ENCODE measurements at places on chromosomes 16 and 17.
A peak's percentile ranks its signal among the peaks of the same experiment; 100 is the strongest.

- no peak for DNase-seq
These were observed 27.3 kb upstream of the MRTFB start for GRCh38 chr16:14043793-14044192.

DNA sequence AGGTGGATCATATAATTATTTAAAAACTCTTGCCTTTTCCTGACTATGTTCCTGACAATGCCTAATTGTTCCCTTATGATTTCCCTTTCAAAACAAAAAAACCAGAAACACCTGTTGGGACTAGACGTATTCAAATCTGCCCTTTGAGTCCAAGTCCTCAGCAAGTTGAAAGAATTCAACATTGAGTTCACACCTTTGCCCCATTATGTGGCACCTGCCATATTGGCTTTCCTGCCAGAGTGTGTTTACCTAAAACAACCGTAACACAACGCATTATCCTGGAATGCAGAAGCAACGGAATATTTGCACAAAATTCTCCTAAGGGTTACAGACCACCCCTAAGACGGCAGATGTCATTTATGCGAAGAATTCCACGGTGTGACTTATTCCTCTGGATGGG, 105.9 kb downstream of the ZFHX3 start:
- DNase-seq = no peak

DNA sequence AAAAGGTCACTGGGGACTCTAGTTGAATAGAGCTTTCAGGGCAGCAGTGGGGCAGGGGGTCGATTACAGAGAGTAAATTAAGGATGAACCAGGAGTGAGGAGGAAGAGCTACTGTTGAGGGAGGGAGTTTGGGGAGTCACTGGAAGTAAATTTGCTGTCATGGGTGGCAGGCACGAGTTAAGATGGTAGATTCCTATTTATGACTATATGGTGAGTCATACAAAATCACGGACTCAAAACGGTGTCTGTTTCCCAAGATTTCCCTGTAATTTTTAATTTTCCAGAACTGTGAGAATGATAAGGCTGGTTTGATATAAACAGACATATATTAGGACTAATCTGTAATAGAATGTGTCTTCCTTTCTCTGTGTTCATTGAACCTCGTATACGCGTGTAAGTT, 287.6 kb upstream of the GOT2 start:
- no peak for DNase-seq

- no peak for DNase-seq
These were observed 4.3 kb upstream of the SLFN11 start for GRCh38 chr17:35377706-35378105.

GRCh38 chr17:5841862-5842261, 228.3 kb upstream of the WSCD1 start:
- no peak for DNase-seq

- DNase-seq = no peak
These were observed 25.1 kb downstream of the KSR1 start for GRCh38 chr17:27481327-27481726.

DNA sequence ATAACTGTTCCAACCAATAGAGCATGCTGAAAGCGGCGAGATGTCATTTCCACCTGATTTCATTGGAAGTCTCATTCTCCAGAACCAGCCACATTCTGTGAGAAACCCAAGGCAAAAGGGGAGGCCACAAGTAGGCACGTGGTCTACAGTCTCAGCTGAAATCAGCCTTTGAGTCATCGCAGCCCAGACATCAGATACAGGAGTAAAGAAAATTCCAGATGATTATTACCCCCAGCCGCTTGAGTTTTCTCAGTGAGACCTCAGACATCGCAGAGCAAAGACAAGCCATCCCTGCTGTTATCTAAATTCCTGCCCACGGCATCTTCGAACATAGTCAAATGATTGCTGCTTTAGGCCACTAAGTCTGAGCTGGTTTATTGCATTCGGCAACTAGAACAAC, 23.1 kb downstream of the STAT3 start:
- no peak for DNase-seq

DNA sequence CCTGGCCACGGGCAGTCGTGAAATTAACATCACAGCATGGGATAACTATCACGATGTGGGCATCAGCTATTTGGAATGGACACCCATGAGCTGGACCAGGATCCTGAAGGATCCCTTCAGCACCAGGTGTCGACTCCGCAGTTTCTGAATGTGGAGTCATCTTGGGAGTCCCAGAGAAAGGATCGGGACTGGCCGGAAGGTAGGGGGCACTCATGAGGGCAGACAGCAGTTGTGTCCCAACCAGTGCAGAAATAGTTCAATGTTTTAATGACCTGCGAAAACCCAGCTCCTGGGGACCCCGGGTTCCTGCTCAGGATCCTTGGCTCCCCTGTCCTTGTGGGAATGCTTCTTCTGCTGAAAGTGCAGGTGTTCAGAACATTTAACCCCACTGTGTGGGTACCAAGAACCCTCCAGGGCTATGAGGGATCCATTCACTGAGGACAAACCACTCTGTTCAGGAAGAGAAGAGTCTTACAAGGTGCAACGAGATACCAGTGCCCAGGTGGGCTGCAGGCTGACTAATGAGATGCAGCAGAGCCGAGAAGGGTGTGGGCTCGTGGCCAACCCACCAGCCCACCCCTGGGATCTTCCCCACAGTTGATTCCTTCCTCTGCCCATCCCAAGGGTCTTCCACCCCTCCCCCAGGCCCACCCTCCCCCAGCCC, 154.8 kb downstream of the SALL1 start:
- DNase-seq = no peak

DNA sequence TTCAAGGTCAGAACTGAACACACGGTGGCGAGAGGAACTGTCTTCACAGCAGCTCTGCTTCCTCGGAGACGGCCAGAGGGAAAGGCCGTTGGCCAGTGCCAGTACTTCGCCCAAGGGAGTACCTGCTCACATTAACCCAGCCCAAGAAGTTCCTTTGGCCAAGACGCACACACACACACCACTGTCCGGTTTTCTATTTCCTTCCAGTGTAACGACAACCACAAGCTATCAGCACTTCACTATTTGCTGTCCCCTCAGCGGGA, 744 bp upstream of the GGNBP2 start:
- peak; percentile 19 for DNase-seq

DNA sequence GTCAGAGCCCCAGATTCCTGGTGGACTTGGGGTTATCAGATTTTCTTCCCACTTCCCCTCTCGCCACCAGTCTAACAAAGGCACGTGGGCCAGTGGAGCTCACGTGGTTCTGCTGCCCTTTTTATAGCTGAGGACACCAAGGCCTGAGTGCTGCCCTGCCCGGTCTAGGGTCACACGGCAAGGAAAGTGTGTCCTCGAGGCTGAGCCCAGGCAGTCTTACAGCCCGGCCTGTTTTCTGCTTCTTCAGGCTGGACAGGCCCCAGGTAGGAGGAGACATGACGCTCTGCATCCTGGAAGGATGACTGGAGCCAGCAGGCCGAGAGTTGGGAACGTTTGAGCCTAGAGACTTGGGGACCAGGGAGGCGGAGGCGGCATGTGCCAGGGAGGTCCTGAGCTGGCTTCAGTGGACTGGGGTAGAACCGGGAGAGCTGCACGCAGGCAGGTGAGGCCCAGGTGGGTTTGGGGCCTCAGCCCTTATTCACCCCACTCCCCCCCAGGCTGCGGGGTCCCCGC, 3.5 kb downstream of the CTRB1 start:
- no peak for DNase-seq

GRCh38 chr17:77140878-77141767, at the start of gene SEC14L1:
TSS of gene SEC14L1 (plus strand) at chr17:77140969. CDS start at chr17:77143597, 2,628 bp downstream.
- peak; percentile 40 for DNase-seq

DNA sequence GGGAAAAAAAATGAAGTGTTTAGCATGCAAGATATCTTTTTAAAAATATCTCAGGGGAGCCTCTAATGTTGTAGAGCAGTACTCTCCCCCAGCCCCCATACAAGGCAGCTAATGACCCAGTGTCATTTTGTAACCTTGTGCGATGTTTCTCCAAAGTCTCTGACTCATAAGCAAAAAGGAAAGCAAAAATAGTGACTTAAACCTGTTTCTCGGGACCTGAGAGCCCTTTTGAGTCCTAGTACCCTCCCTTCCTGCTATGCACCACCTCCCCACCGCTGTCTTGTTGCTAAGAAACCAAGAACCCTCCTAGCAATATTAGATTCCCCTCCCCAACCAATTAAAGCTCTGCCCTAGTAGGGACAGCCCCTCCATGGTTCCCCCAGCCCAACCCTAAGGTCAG, 2.8 kb downstream of the MYCBPAP start:
- DNase-seq = peak; percentile 57

DNA sequence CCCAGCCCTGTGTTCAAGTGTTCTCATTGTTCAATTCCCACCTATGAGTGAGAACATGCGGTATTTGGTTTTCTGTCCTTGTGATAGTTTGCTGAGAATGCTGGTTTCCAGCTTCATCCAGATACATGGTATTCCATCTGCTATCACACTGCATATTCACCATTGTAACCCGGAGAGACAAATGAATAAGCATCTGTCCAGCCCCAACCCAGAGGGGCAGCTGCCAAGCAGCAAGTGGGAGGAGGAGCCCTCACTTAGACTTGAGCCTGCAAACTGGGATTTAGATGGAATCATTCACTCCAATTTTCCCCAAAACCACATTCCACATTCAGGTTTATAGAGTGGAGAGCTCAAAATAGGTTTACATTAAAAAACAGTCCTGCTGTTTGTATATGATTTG, 41.6 kb downstream of the SHISA6 start:
- DNase-seq = no peak

DNA sequence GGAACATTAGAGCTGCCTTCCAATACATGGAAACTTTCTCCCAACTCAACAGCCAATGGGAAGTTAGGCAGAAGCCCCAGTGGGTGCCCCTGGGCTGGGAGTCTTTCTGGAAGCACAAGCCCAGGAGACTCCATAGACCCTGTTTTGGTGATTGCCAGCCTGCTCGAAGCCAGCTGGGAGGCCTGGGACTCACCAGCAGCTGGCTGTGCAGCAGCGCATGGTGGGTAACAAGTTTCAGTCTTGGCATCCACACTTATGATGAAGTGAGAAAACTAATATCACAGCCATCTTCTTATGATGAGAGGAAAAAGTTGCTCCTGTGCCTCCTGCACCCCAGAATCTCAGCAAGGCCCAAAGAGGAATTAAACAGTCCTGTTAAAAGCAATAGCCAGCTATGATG, 522.5 kb upstream of the CDH5 start:
- no peak for DNase-seq

GRCh38 chr17:61400717-61401388, 1.2 kb downstream of the TBX2 start:
- DNase-seq = no peak

DNA sequence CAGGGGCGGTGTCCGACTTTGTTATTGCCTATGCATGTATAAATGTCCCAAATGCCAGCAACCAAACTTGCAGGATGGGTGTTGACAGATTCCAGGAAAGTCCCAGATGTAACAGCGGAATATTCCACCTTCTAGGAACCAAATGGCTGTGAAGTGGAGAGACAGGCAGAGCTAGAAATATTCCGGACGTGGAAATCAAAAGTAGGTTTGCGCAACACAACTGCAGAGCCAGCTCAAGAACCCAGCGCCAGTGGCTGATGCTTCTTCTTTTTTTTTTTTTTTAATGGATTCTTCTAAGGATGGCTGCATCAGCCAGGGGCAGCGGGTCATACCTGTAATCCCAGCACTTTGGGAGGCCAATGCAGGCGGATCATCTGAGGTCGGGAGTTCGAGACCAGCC, 601.7 kb downstream of the MAF start:
- DNase-seq = no peak

DNA sequence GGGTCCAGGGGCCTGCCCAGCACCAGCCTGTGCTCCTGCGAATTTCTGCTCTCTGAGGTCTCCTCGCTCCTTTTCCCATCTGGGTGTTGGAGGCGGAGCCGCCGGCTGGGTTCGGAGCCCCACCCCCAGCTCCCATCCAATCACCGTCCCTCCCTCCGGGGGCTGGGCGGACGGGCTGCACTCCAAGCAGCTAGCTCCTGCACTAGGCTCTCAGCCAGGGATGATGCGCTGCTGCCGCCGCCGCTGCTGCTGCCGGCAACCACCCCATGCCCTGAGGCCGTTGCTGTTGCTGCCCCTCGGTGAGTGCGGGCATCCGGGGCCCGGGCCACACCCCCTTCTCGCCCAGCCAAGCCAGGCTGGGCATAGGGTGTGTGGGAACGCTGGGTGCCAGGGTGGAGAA, at the start of gene NRN1L:
TSS of gene NRN1L (plus strand) at position 202 of the 400 bp plus-strand sequence. CDS start at position 221, 19 bp downstream.
- DNase-seq = peak; percentile 59

DNA sequence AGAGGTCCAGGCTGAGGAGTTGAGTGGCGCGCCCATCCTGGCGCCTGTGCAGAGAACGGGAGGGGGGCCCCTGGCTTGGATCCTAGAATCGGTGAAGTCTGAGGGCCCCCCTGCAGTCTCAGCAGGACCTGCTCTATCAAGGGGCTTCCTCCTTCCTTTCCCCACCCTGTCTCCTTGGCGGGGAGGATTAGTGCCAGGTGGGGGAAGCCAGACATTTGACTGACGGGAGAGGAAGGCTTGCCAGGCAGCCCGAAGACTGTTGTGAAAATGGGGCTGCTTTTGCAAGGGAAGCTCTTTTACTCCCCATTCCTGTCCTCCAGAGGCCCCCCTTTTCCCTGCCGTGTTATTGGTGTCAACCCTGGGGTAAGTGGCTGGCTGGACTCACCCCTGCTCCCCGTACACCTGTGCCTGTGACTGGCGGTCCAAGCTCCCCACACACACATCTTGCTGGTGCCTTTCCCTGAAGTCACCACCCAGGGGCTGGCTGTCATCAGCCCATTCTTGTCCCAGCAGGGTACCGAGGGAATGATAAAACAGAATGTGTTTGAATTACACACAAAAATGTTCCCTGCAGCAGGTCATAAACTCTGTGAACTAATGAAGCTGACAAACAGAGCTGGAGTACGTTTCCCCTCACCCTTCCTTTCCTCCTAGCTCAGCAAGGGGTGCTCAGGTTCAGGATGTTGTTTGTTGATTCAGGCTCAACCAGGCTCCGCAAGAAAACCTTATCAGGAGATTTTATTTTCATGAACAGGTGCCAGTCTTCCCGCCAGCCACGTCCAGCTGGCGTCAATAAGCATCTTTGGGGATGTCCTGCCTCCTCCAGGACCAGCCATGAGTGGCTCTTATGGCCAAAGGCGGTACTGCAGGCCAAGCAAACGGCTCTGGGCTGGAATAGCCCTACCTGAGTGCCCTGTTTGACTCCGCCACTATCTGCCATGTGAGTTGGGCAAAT, 4.4 kb upstream of the ARMC7 start:
- peak; percentile 83 for DNase-seq

DNA sequence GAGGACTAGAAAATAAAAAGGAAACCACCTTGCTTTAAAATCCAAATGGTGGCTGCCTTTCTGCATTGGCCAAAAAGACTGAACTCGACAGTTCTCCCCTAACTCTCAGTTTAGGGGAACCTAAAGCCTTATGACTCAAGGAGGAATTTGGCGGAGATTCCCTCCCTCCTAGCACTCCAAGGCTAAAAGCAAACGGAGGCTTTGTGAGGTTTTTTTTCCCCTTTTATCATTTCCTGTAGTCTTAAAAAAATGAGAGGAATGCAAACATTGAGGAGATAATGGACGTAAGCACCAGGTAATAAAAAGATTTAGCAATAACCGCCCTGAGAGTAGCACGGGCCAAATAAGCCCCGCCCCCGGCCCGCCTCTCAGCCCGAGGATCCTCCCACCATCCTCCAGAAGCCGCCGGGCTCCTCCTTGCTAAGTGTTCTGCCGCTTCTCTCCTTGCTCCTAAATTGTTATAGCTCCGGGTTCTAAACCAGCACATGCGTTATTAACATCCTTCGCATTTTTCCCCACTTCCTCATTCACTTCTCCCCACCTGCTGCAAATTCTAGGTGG, 5.8 kb upstream of the KIFC3 start:
- peak; percentile 58 for DNase-seq

- DNase-seq = no peak
These were observed 21.1 kb downstream of the GAS7 start for GRCh38 chr17:10177131-10177912.

GRCh38 chr17:7241090-7241733, 1.0 kb downstream of the GABARAP start:
- DNase-seq = no peak

- no peak for DNase-seq
These were observed 13.6 kb downstream of the UBFD1 start for GRCh38 chr16:23570992-23571632.

Measured in H54 (cell line).